ENCODE measurements at places on chromosomes 6 and 20.

- DNase-seq = no peak
These were observed 22.8 kb downstream of the VGLL2 start for GRCh38 chr6:117288083-117288715.

DNA sequence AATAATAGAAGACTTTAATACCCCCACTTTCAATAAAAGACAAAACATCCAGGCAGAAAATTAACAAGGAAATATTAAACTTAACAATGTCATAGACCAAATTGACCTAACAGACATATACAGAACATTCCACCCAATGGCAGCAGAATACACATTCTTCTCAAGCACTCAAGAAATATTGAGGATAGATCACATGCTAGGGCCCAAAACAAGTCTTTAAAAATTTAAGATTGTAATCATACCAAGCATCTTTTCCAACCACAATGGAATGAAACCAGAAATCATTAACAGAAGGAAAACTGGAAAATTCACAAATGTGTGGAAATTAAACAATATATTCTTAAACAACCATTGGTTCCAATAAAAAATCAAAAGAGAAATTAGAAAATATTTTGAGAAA, 161.0 kb downstream of the COL12A1 start:
- DNase-seq = no peak

DNA sequence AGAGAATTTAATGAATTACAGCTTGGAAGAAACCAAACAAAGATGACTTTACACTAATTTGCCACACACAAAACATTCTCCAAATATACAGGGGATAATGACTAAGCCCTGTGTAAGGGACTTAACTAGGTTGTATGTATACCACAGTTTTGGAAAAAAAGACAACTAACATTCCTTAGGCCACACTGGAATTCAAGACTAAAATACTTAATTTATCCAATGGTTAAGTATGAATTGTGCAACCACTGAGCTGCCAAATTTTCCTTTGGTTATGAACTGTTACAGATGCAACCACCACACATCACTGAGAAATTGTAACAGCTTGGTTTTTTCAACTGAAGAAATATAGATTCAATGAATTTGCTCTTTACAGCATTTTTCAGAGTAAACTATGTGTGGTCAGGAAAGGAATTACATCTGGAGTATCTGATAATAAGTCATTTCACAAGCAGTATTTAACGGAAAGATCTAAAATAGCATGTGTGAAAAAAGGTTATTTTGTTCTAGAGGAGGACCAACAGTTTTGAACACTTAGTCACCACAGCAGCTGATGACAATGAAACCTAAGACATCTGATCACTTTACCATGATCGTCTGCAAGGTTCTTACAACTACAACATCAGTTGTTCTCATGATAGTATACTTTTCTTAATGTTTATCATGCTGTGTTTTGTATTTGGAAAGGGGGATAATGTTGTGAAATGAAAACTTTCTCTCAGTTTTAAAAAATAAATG, 318.8 kb downstream of the BCKDHB start:
- DNase-seq = no peak

DNA sequence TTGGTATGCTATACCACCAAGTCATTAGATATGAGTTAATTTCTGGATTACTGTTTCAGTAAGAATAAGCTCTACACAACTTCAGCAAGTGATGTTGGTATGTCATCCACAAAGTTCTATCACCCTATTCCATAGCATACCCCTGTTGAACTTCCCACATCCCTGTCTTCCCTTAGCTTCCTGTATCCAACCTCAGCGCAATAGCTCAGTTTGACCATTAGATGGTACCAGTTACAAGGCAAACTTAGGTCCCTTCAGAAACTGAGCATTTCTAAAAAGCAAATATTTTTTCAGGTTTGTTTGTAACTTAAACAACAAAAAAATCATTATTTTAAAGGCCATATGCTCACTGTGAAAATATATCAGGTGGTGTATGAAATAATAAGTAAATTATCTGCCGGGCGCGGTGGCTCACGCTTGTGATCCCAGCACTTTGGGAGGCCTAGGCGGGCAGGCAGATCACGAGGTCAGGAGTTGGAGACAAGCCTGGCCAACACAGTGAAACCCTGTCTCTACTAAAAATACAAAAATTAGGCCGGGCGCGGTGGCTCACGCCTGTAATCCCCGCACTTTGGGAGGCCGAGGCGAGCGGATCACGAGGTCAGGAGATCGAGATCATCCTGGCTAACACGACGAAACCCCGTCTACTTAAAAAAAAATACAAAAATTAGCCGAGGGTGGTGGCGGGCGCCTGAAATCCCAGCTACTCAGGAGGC, 8.8 kb upstream of the MOG start:
- DNase-seq = peak; percentile 39

DNA sequence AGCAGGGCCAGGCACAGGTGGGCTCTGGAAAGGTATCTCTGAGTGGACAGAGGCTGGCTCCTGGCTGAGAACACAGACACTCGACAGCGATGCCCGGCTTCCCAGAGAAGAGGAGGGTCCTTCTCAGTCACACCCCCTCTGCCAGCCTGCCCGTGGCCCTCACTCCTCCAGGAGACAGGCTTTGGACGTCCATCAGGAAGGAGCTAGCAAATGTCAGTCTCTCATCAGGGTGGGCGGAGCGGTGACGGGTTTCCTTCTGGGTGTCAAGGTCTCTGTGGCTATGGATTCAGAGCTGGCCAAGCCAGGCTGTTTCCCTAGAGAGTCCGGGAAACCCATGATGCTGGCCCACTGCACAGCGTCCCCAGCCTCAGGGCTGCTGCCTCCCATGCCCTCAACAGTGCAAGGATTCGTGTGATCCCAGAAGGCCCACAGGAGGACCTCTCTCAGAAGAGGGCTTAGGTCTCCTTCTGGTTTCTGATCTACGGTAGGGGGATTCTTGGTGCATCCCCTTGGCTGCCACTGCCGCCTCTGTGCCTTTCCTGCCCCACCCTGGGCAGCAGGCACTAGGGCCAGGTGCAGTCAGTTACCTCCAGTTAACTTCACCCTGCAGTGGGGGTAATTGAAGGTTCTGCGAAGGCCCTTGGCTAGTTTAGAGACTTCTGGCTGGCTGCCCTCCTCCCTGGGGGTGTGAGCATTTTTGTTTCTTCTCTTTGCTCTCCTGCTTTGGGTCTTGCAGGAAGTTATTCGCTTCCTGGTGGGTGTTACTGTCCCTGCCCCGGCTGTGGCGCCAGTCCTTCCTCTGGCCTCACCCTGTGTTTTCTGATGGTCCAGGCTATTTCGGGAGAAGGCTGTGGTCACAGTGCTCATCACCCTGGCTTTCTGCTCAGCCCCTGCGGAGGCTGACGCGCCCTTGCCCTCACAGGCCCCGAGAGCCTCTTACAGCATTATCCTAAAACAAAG, 80.2 kb downstream of the CDH4 start:
- DNase-seq = no peak

GRCh38 chr20:63381781-63382431, 20.8 kb upstream of the CHRNA4 start:
- DNase-seq = peak; percentile 2

GRCh38 chr6:13242178-13242577, 86.2 kb downstream of the TBC1D7 start:
- no peak for DNase-seq

- no peak for DNase-seq
These were observed 35.6 kb upstream of the PRDM1 start for GRCh38 chr6:106050538-106050937.

- no peak for DNase-seq
These were observed 10.4 kb downstream of the ZSWIM3 start for GRCh38 chr20:45867819-45868176.

- DNase-seq = no peak
These were observed 241.6 kb downstream of the BMP7 start for GRCh38 chr20:57024849-57025248.

DNA sequence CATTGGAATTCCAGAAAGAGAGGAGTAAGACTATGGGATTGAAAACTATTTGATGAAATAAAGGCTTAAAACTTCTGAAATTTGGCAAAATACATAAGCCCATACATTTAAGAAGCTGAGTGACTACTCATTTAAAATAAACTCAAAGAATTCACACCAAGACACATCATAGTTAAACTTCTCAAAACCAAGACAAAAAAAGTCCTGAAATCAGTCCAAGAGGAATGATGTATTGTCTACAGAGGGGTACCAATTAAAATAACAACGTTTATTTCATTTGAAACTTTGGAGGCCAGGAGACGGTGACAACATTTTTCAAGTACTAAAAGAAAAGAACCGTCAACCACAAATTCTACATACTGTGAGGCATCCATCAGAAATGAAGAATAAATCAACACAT, 841.4 kb upstream of the MAP3K7 start:
- DNase-seq = no peak

GRCh38 chr6:43325876-43326275, 17.2 kb upstream of the CRIP3 start:
- DNase-seq = no peak

DNA sequence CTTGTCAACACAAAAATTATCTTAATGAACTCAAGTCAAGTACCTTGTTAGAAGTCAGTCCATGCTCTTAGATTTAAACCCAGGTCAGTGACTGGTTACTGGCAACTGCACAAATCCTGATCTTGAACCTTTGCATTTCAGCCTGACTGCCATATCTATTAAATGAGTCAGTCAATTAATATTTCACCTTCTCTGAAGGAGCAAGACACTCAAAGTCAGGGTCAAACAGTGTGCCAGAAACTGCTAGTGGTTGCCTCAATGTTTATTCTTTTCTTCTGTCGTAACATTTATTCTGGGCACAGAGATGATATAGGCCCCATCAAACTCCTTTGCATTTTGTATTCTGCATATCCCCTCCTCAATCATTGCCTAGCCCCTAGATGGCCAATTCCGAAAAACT, 193.9 kb upstream of the MOCS1 start:
- DNase-seq = no peak

- peak; percentile 17 for DNase-seq
These were observed 335.6 kb upstream of the BTBD3 start for GRCh38 chr20:11582060-11582459.

DNA sequence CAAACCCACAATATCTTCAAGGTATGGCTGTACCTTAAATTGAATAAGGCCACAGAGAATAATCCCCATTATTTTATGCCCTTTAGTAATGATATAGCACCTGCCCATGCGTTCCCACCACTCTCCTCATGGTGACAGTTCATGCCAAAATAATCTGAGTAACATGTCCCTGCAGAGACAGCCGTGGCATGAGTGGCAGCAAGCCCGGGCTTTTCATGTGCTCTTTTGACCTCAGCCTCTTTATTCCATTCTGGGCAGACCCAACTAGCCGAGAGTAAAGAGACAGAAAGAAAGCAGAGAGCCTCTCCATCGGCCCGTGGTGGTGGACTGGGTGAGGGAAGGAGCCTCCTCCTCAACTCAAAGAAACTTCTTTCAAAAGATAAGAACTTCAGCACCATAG, 19.9 kb upstream of the POPDC3 start:
- peak; percentile 13 for DNase-seq

- no peak for DNase-seq
These were observed 36.6 kb upstream of the MLIP start for GRCh38 chr6:54074578-54075195.

DNA sequence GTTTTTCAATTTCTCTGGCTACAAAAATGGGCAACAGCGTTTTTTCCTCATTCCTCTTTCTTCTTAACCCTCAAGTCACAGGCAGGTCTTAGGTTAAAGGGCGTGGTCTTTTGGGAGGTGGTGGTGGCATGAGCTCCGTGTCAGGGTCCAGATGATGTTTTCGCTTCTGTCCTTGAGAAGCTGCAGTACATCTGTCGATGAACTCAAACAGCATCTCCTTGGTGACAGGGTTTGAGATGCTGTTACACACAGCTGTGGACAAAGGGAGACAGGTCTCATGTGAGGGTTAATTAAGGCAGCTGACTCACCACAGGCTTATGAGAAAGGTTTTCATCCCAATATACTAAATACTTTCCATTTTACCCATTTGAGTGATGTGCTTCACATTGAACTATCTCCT, 350.8 kb downstream of the RNGTT start:
- DNase-seq = peak; percentile 49

- no peak for DNase-seq
These were observed 1.4 kb downstream of the ZNF512B start for GRCh38 chr20:63968136-63968927.

GRCh38 chr6:85081102-85081501, 316.7 kb upstream of the TBX18 start:
- DNase-seq = peak; percentile 13

- peak; percentile 39 for DNase-seq
These were observed 37.7 kb downstream of the KIF25 start for GRCh38 chr6:168035098-168035660.

DNA sequence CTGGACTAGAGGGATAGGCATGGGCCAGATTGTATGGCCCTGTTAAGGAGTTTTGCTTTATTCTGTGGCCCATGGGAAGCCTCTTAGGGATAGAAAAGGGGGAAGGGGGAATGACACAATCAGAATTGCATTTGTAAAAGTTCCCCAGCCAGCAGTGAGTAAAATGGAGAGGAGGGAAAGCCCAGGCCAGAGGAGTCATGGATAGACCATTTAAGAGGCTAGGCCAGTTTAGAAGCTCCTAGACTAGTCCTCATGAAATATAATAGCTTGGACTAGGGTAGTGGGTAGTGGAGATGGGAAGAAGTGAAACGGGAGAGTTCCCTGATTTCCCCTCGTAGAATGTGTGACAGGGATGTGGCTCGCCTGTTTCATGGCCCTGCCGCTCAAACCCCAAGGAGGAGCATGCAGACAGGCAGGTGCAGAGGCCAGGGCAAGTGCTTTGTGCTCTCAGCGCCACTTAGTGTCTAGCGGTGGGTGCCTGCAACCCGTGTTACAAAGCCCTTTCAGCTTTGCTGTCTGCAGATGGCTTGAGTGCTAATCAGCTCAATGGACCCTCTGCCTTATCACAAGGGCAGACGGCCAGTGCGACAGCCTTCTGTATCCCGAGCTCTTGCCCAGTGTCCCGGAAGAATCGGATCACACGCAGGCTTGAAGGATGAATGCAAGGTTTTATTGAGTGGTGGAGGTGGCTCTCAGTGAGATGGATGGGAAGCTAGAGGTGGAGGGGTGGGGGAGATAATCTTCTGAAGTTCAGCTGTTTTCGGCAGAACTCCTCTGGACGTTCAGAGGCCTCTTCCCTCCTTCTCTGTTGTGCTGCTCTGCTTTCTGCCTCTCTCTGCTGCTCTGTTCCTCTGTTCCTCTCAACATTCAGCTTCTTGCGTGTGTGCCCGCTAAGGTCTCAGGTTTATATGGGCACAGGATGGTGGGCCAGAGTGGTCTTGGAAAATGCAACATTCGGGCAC, 141.1 kb downstream of the CEP57L1 start:
- peak; percentile 35 for DNase-seq

DNA sequence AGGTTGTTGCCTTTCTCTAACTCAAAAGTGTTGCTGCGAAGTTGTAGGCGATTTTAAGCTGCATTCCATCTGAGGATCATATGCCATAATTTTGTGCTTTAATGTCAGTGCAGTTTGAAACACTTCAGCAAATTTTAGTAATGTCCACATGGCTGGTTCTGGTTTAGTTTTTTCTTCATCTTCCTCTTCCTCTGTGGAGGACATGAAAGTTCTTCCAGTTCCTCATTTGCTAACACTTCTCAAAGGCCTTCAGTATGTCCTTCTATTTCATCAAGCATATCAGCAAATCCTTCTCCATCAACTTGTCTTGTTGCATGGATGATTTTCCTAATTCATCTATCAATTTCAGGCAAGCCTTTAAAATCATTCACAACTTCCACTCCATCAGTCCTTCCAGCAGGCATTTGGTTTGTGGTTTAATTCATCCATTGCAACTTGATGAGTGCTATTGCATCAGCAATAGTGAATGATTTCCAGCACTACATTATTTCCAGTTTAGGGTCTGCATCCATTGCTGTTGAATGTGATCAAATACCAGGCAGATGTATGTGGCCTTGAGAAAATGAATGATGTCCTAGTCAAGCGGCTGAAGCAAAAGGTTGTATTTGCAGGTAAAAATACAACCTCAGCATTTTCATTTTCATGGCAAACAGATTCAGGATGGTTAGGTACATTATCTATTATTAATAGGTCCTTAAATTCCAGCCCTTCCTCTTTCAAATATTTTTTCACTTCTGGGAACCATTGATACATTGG, 20.2 kb downstream of the SHLD1 start:
- DNase-seq = peak; percentile 7
